Globus pallidus (tissue), 1 donor: ENCODE measurements at places on chromosomes 13 and 19.

GRCh38 chr19:35596366-35596999 is 10.5 kb downstream of the PMIS2 start:
- no peak for DNase-seq

- peak; percentile 42 for DNase-seq
These were observed 884.7 kb downstream of the PCDH9 start for GRCh38 chr13:66345518-66345810.

DNA sequence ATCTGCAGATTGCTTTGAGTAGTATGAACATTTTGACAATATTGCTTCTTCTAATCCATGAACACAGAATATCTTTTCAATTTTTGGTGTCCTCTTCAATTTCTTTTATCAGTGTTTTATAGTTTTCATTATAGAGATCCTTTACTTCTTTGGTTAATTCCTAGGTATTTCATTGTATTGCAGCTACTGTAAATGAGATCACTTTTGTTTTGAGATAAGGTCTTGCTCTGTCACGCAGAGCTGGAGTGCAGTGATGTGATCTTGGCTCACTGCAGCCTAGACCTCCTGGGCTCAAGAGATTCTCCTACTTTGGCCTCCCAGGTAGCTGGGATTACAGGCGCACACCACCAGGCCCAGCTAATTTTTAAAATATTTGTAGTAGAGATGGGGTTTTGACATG is 9.8 kb downstream of the CYP2A7 start:
- DNase-seq, result no peak

DNA sequence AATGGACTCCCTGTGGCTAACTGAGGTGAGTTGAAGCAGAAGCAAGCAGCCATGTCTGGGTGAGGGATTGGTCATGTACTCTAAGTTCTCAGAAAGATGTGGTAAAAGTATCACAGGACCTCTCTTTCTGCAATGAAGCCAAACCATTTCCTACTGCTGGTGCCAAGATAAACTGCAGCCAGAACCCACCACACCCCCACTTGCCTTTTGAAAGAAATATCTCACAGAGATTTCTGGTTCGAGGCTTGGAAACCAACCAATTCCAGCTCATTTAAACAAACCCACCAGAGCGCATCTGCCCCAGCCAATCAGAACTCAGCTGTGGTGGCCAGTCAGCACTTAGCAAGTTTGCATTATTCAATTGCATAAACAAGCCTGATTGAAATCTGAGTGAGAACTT is 204.5 kb upstream of the ATXN8OS start:
- no peak for DNase-seq

DNA sequence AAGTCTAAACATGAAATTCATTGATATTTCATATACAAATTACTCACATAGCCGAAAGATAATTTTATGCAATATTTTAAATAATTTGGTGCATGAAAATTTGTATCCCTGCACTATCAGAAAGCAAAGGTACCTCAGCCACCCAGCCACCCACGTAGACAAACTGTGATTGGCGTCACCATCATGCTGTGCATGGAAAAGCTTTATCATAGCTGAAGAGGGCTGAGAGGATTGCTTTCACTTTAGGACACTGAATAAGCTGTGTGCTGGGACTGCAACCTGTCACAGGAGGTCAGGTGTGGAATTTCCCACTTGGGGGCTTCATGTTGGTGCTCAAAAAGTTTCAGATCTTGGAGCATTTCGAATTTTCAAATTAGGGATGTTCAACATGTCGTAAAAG is 96.3 kb downstream of the MYCBP2 start:
- DNase-seq, result no peak

DNA sequence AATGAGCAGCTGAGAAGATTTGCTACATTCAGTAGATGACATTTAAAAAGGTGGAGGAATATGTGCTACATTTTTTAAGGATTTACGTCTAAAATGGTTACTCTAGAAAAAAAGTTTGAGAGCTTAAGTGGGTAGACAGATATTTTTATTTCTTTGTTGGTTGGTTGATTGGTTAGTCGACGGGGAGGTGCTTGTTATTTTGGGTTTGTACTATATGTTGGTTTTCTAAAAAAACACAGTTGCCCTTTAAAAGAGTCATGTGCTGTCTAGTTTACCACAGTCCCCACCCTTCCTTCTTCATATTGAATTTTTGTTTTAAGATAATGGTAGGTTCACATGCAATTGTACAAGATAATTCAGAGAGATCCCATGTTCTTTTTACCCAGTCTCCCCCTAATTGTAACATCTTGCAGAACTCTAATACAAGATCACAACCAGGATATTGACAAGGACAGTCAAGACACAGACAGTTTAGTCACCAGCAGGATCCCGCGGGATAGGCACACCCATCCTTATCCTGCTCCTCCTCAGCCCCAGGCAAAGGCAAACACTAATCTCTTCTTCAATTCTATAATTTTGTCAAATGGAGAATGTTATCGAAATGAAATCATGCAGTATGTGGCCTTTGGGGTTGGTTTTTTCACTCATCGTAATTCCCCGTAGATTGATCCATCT is 171.4 kb downstream of the FOXO1 start:
- DNase-seq, result no peak

GRCh38 chr13:66273011-66273410 is 957.1 kb downstream of the PCDH9 start:
- DNase-seq, result no peak

GRCh38 chr13:60662595-60662994 is 265.6 kb downstream of the TDRD3 start:
- DNase-seq, result no peak

DNA sequence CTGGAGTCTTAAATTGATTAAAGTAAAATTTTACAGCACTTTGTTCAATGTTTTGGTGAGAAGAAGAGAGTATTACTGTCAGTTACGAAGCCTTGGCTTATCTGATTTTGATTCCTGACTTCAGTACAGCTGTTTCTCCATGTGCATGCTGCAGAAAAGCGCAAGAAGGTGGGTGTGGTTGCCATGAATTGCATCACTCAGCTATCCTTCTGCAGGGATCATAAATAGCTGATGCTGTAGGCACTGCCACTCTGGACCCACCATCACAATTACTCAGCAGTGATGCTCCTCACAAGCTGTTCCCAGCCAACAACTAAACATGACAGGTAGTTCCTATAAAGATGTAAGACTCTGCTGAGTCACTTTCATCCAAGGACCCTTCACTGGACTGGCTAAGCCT is 321.2 kb downstream of the IRS2 start:
- no peak for DNase-seq

DNA sequence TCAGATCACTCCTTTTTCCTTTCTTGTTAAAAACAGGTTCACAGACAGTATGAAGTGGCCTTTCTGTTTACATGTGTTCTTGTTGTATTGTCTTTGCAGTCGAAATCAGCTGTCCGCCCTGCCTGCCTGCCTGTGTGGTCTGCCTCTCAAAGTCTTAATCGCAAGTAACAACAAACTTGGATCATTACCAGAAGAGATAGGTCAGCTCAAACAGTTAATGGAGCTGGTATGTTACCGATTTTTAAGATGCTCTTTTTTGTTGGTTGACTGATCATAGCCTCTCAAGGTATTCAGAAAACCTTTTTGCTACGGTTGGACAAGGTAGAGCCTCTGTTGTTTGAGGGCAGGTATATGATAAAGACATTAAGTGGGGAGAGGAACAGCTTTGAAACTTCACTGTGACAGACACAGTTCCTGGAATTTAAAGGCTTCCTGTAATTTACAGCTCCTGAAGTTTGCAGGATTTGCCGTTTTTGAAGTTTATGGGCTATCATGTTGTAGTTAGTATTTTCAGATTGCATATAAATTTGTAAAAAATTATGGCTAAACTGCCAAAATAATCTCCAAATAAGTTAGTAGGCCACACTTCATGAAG is 116.1 kb downstream of the LRCH1 start:
- no peak for DNase-seq

DNA sequence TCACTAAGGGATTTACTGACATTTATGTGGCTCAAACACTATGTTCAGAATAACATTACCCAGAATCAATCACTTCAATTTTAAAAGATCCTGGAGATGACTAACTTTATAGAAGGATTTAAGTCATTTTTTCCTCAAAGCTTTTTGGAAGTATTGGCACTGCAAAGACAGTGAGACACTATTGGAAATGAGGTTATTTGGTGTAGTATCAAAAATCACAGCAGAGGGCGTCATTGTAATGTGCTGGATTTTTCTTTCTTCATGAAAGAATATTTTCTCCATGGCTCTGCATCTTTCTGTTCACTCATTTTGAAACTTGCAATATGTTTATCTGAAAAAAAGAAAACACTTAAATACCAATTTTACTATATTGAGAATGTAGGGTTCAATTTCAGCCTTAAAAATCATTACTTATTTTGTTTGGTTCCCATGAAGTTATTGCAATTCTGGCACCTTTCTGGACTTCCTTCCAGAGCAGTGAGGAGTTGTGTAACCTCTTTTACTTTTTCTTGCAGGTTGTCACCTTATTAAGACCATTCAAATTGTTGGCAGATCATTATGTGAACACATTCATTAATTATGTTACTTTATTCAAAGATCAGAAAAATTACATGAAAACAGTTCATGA is 3.7 kb upstream of the CSNK1A1L start:
- peak; percentile 60 for DNase-seq

GRCh38 chr19:15453906-15454860 is 4.4 kb upstream of the WIZ start:
- DNase-seq, result no peak

DNA sequence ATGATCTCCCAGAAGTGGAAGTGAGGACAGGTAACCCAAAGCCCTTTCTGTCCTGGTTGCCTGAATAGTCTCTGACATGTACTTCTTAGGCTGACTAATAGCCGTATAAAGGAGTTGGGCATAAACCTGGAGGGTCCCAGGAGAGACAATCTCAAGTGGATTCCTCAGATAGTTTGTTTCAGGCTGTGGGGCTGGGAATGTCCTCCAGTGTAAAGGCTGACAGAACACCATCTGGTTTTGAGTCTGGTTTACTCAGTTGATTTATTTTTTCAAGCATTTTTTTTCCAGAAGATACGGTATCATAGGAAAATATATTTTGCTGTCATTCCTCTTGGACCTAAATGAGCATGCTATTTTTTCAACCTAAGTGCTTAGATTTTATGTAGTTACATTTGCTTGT is 15.2 kb downstream of the HTR2A start:
- DNase-seq, result no peak

DNA sequence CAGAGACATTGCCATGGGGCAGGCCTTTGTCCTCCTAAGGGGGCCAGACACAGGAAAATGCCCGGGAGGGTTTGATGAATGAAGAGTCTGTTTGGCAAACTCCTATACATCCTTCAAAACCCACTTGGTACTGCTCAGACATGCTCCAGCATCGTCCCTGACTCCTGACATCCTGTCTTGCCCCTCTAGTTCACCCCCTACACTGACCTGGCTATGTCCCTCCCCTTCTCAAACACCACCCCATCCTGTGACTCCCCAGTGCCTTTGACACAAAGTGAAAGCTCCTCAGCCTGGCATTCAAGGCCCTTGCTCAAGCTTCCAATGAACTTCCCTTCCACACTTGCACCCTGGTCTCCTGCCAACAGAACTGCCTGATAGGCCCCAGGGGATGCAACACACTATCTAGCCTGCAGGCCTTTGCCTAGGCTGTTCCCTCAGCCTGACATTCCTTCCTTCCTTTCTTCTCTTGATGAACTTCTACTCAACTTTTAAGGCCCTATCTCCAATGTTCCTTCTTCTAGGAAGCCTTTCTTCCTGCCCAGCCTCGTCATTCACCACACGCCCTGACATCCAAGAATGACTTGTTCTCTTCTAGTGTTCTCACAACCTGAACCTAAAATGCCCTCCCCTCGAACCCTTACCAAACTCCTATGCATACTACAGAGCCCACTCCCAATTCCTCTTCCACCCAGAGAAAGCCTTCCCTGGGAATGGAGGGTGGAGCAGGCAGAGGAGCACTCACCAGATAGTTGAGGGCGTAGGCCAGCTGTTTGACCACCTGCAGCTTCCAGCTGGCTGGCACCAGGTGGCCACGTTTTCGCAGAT is 12.4 kb downstream of the JAK3 start:
- no peak for DNase-seq

DNA sequence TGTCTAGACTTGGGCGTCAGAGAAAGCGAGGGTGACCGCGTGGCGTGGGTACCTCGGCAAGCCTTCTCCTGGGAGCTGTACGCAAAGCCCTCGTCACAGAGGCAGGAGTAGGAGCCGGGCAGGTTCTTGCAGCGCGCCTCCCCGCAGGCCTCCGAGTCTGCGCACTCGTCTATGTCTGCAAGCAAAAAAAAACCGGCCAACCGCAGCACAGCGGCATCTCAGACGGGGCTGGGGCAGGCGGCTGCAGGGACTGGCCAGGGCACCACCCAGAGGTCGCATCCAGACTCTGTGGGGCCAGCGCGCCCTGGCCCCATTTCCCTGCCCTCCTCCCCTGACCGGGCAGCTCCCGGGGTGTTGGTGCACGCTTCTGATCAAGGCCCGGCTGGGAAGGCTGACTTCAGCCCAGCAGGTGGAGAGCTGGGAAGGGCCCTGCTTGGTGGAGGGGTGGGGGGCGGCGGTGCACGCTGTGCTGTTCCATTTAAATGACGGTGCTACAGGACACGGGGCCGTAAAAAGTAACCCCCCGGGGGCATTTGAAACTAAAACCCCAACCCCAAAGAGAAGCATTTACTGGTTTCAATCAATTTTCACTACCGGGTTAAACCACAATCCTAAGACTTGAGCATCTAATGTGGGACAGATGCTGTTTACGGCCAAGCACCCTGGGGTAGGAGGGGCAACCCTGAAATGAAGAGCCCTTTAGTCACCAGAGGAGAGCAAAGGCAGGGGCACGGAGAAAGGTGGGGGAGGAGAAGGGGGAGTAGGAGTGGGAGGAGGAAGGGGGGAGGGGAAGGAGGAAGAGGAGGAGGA is 28.2 kb downstream of the GAS6 start:
- no peak for DNase-seq

DNA sequence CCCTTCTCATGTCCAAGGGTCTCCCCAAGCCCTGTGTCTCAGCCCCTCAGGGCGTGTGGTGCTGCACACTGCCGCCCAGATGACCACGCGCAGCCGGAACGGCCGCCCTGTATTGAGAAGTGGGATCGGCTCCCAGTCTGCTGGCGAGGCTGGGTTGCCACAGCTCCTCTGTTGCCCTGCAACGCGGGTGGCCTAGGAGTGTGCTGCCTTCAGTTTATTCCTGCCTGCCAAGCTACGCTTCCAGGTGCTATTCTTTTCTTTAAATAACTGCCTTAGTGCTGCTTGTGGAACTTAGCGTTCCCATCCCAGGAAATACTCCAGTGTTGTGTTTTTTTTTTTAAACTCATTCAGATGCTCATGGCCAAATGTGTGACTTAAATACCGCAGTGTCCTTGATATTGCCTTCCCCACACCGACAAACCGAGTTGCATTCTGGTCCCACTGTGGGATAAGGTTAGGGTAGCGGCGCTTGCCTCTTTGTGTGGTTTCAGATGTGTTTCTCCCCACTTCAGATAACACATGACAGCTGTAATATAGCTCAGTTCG is 16.6 kb downstream of the ACTN4 start:
- DNase-seq, result peak; percentile 71
